ENCODE measurements at places on chromosomes 5 and 9.

DNA sequence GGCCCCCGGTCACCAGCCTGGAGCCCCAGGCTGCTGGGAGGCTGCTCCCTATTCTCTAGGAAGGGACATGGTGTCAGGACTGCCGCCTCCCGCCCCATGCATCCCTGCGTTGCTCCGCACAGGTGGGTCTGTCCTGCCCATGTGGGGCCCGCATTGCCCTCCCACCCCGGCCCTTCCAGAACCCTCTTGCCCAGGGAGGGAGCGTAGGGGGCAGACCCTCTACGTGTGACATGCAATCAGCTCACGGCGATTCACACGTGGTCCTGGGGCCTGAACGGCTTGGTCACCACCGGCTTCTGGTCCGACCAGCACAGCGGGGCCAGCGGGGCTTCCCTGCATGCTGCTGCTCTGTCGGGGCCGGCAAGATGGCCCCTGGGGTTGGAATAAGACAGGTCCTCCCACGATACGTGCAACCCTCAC is 9.4 kb downstream of the SLC6A19 start:
- DNase-seq = no peak

DNA sequence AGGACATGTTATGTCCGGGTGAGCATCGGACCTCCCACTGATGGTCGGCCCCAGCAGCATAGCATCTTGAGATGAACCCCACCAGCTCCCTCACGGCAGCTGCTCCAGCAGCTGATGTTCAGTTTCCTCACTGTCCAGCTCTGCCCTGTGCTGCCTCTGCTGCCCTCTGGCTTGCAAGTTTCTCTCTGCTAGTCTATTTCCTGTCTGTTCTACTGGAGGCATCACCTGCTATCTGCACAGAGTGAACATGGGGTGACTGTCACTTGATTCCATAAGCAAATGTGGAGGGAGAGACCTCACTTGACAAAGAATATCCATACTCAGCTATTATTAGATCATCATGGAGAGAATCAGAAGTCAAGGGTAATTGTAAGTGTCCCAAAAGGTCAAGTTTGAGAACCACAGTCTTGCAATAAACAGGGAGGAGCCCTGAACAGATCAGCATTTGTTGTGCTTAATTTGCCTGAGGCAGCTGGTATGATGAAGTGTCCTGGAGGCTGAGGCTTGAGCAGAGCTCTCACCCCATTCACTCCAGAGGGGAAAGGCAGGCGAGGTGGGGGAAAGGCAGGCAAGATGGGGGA is 702.8 kb downstream of the SEMA5A start:
- no peak for DNase-seq

- no peak for DNase-seq
Observed at GRCh38 chr9:136823136-136824046, 15.6 kb downstream of the RABL6 start.

DNA sequence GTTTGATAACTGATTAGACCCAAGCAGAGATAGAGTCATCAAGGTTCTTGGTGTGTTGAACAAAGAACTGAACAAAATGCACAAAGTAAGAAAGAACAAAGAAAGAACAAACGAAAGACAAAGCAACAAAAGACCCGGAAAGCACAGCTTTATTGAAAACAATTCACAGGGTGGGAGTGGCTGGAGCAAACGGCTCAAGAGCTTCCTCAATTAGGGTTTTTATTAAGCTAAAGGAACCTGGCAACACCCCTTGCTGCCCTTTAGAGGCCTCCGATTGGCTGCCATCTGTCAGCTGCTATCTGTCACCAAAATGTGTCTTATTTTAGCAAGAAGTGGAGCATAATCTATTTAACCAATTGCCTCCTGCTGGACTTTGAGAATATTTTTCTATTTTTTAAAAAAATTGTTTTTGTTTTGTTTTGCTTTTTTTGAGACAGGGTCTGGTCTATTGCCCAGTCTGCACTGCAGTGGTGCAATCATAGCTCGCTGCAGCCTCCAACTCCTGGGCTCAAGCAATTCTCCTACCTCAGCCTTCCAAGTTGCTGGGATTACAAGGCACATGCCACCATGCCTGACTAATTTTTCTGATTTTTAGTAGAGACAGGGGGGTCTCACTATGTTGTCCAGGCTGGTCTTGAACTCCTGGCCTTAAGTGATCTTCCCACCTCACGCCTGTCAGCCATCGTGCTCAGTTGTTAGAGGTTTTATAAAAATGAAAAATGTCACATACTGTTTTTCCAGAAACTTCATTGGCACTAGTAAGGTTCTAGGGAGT is 7.7 kb upstream of the ABO start:
- no peak for DNase-seq

DNA sequence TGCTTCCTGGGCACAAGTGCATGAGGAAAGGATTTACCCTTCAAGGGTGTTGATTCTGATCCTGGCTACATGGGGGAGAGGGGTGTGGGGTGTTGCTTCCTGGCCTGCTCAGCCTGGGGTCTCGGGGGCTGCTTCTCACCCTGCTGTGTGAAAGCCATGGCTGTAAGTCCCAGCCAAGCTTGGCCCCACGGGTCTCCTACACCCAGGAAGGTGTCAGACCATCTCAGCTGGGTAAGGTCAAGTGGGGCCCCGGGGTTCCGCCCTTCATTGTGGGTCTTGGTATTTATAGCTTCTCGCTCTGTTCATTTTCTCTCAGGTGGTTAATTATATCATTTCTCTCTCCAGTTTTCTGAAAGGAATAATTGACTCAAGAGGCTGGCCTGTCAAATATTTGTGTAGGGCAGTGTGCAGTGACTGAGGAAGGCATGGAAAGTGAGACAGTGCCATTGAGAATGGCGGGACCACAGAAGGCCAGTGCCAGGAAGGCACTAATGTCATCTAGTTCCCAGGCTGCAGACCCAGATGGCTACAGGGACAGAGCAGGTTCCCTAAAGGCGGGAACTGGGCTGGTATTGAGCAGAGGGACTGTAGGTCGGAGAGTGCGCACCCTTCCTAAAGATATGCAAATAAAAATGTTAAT is 126.0 kb downstream of the FOXD1 start:
- no peak for DNase-seq

- no peak for DNase-seq
Observed at GRCh38 chr5:110769000-110769681, 30.3 kb downstream of the SLC25A46 start.

GRCh38 chr5:68406767-68407241 is 191.2 kb downstream of the PIK3R1 start:
- DNase-seq = no peak

DNA sequence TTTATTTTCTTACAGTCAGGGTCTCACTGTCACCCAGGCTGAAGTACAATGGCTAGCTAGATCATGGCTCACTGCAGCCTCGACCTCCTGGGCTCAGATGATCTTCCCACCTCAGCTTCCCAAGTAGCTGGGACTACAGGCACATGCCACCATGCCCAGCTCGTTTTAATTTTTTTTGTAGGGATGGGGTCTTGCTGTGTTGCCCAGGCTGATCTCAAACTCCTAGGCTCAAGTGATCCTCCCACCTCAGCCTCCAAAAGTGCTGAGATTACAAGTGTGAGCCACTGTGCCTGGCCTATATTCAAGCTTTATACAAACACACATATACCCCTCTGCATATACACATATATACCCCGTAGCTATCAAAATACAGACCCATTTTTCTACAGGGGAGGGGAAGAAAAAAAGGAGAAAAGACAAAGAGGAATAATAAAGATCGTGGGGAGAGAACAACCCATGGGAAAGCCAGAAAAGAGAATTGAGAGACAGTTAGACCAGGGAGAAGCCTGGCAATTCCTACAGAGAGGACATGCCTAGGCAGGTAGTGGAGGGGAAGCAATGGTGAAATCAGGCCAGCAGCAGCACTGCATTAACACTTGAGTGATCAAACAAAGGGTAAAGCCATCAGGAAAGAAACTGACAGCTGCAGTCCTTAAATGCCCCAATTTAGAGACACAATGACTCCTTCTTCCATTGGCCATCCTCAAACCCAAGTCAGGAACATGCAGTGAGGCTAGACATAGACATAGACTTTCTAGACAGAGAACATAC is 102.7 kb downstream of the EFNA5 start:
- no peak for DNase-seq

- DNase-seq = no peak
Observed at GRCh38 chr5:41275813-41276512, 62.6 kb upstream of the C6 start.

GRCh38 chr9:70511858-70512257 is 97.4 kb upstream of the KLF9 start:
- no peak for DNase-seq

DNA sequence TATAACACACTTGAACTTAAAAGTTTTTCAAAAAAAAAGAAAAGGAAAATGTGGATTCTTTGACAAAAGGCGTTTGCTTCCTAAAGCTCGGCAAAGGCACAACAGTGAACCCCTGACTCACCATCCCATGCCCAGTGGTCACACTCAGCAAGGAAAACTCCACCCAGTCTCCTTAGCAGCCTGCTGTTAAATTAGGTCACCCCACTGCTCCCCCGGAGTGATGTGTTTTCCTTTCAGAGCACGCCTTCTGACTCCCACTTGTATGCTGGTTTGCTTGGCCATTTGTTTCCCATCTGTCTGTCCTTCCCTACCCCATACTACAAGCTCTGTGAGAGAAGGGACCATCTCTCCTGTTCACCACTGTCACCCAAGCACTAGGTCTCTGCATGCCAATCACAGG is 23.8 kb downstream of the RETREG1 start:
- no peak for DNase-seq

DNA sequence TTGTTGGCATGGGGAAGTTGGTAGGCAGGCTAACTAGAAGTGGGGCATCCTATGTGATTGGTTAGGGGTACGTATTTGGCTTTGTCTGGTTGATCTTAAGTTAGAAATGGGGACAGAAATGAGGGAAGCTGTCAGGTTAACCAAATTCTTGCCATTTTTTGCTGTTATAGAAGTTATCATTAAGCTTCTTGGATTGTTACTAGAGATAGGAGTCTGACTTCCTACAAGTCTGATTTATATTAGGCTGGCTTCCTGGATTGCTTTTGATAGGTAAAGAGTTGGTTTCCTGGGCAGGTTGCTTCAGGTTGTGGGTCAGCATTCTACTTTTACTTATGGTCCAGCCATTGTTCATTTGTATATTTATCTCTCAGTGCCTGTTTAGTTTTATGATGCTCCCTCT is 216.9 kb downstream of the TLE4 start:
- no peak for DNase-seq

DNA sequence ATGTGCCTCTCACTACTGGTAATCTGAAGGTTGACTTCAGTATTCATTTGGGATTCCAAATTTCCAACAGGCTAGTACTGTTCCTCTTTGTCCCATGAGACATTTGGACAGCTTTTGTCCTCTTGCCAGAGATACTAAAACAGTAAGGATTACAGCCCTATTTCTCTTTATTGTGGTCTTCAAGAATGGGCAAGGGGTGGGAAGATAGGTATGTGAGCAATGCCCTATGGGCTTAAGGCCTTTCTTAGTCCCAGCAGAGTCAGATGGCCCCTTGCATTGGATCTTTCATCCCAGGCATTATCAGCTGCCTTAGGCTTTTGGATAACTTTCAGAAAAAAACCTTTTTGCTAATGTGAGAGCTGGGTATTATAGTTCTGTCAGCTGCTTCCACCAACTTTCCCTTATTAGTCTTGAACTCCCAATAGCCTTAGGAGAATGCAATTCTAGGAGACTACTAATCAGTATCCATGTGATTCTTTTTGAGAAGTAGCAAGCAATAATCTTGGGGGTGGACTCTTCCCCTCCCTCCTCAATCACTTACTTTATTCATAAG is 361.1 kb upstream of the NUDT12 start:
- no peak for DNase-seq

DNA sequence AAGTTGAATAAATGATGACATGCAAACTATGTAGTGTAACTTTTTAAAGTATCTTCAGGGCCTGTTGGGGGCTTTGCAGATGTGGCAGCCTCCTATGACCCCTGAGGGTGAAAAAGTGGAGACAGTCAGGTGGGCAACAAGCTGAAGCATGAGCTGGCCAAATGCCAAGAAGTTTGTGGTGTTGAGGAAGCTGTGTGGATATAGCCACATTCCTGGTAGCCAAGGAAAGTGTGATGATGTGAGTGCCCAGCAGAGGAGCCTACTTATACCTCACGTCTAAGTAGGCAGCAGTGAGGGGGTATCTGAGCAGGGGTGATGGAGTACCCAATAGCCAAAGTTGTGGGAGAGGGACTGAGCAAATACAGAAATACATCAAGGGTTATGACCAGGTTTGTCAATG is 621.2 kb upstream of the CDH6 start:
- no peak for DNase-seq

DNA sequence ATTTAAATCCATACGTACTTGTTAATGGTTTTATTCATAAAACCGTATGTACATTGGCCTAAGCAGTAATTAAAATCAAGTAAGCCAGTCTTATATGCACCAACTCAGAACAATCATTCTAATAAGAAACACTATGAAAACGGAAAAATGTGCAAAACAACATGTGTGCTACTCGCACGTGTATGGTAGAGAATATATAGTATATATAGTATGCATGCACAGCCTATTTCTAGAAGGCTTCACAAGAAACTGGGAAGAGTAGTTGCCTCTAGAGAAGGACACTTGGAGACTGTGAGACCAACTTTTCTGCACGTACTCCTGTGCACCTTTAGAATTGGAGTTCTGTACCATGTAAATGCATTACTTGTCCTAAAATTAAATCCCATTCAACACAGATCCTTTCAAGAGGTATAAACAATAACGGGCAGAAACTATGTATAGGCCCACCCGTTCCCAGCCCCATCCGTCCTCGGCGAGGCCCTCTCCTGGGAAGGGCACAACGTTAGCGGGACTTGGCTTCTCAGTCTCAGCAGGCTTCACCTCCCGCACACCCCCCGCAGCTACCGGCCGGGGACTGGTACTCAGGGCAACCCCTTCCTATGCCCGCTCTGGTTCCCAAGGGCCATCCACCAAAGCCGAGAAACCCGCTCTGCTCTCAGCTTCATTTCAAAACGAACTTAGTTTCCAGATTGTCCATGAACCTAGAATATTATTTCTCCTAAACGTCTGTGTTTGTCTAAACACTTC is 2.0 kb downstream of the CDC14B start:
- no peak for DNase-seq

DNA sequence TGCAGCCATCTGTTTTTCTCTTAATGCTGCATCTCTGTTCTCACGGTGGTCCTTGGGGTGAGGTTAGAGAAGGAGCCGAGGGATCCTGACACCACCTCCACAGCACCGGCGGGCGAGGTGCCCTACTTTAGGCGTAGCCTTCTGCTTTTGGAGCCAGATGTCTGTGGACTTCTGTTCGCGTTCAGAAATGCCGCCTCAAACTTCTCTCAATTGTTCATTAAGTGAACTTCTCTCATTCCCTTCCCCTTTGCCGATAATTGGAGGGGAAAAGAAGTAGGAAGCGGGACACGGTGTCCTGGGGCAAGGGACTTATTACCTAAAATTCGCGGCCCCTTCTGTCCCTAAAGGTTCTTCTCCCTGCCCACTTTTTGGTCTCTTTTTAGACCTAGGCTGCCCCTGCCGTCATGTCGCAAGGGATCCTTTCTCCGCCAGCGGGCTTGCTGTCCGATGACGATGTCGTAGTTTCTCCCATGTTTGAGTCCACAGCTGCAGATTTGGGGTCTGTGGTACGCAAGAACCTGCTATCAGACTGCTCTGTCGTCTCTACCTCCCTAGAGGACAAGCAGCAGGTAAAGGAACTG is 455 bp downstream of the KIF20A start:
- DNase-seq = no peak

DNA sequence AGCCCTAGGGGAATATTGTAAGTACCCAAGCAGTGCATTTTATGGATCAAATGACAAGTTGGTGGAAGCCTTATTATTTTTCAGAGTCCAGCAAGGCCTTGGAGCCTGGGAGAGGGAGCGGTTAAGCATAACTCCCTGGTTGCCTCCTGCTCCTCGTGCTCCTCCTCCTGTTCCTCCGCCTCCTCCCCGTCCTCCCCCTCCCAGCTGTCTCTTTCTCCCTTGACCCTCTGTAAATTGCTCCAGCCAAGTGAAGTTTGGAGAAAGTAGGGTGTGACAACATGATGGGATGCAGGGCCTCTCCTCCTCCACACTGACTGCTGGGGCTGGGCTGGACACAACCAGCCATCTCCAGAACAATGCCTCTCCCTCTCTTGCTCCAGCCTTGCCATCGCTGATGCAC is 586.9 kb downstream of the CCDC171 start:
- no peak for DNase-seq

Measured in immature natural killer cell (primary cell).